ENCODE measurements at places on chromosomes 2 and 18.

- DNase-seq = no peak
Measured at GRCh38 chr2:181054256-181054655, 73.9 kb downstream of the UBE2E3 start.

GRCh38 chr2:26088038-26088643 is 54.3 kb downstream of the RAB10 start:
- peak; percentile 14 for DNase-seq

- DNase-seq = no peak
Measured at GRCh38 chr18:32899819-32900218, 127.0 kb upstream of the KLHL14 start.

DNA sequence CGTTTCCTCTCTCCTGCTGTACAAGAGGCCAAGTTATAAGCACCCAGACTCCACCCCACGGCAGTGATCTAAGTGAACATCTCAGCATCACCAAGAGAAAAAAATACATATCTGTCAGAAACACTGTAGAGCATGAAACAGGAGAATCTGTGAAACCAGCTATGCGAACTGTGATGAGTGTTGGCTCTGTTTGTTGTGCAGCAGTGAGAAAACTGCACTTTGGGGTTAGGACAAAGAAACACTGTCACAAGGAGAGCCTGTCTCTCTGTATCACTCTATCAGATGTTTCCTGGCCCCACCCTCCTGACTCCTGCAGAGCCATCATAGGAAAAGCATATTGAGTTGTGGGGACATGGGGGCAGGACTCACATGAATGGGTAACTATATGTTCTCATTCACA is 87.1 kb downstream of the LAMA3 start:
- DNase-seq = no peak

- DNase-seq = peak; percentile 26
Measured at GRCh38 chr2:31226266-31226665, 7.7 kb upstream of the EHD3 start.

- DNase-seq = no peak
Measured at GRCh38 chr2:62309465-62310091, 113.7 kb downstream of the B3GNT2 start.

Data from NCI-H69 (cell line).